ENCODE measurements at places on chromosomes 2 and 18. TPM values are rescaled to one million over a fixed set of nuclear protein-coding genes. Genes with fewer than 3 reads are reported as not detected.

GRCh38 chr2:173978447-173978846 lies 13.3 kb upstream of the SP3 start:
- no peak for DNase-seq

ARHGAP28 gene
- not detected for total RNA-seq

- DNase-seq, result no peak
These were observed 17.0 kb upstream of the PKDCC start for GRCh38 chr2:42030829-42031228.

- no peak for DNase-seq
These were observed 1038.3 kb upstream of the ACVR2A start for GRCh38 chr2:146806364-146807005.

DNA sequence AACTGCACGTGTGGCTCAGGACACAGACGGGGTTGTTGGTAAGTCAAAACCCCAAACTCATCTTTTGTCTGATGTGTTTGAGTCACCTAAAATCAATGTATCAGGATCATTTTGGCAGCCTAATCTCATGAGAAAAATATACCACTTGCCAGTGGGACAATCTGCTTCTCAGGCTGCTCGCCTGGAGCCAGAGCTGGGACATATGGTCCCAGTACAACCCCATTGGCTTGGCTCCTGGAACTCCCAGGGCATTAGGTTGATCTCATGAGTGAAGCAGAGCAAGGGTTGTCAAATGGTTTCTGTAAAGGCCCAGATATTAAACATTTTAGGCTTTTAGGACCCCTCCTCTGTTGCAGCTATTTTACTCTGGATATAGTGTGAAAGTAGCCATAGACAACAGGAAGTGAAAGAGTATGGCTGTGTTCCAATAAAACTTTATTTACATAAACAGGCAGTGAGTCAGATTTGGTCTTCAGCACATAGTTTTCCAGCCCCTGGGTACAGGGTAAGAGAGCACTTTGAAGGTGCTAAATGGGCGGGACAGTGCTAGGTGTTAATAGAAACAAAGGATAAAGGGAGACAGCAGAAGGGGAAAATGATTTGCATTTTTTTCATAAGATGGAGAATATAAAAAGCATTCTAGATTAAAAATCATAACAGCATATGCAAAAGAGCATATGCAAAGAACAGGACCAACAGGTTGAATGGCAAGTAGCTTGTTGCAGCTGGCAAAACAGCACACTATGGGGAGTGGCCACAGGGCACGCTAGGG lies 290.8 kb downstream of the KCNS3 start:
- no peak for DNase-seq

DNA sequence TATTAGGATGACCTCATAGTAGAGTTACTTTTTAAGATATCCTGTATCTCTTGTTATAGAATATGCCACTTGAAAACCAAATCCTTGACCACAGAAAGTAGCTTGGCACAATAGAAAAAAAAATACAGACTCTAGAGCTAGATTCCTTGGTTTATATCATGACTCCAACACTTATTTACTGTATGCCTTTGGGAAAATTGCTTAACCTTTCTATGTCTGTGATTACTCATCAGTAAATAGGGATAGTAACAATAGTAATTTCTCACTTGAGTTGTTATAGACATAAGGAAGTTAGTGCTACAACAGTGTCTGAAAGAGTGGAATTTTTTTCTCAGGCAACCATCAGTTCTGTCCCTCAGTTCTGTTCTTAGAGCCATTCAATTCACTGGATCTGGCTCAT lies 193.8 kb downstream of the GULP1 start:
- DNase-seq, result no peak

DNA sequence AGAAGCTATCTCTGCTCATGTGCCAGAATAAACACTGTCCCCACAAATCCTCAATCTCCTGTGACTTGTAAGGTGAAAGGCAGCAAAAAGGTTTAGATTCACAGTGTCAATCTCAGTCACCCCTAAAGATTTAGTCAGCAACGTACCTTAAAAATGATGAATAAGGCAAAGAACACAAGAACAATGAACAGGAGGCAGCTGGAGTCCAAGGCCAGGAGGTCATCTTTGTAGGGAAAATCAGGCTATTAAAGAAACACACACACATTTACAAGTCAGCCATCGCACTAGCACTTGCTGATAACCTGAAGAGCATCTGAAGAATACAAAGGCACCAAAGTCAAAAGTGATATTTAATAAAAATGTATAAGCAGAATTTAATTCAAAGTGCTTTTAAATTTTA lies 16.6 kb downstream of the LAPTM4A start:
- DNase-seq, result no peak

CLEC4F gene
- not detected for total RNA-seq

PAX3 gene
- not detected for total RNA-seq

DNA sequence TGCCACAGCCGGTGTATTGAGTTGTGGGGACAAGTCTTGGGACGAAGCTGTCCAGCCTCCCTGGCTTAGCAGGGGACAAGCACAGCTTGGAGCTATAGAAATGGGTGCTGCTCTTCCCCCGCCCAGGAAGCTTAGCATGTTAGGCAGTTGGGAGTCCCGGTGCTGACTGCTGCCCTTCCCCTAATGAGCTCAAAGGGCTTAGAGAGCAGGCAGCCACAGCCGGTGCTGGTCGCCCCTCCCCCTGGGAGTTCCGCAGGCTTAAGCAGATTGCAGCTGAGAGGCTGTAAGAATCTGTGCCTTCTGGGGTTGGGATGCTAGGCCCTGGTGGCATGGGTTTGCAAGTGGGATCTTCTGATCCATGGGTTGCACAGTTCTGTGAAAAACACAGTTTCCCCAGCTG lies 237.3 kb downstream of the DCDC2C start:
- no peak for DNase-seq

TLX2 gene
- not detected for total RNA-seq

GRCh38 chr18:37355772-37356171 lies 209.8 kb downstream of the CELF4 start:
- DNase-seq, result no peak

NFU1 gene
- total RNA-seq, result 38.2 TPM

DNA sequence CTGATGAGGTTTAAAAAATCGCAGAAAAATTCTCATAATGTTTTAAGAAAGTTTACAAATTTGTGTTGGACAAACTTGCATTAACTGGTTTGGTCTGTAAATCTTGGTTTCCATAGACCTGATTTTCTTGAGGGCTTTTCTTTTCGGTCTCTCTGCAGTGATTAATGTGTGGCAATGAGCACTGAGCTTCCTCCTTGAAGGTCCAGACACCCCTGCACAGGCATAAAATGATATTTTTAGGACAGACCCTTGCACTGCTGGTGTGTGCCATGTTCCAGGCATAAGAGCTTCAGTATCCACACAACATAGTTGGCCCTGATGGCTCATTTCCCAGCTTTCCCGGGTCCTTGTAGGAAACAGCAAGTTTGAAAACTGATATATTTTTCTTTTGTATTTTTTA lies 33.7 kb downstream of the MRPL33 start:
- DNase-seq, result no peak

KIAA2012 gene
- total RNA-seq, result not detected

DNA sequence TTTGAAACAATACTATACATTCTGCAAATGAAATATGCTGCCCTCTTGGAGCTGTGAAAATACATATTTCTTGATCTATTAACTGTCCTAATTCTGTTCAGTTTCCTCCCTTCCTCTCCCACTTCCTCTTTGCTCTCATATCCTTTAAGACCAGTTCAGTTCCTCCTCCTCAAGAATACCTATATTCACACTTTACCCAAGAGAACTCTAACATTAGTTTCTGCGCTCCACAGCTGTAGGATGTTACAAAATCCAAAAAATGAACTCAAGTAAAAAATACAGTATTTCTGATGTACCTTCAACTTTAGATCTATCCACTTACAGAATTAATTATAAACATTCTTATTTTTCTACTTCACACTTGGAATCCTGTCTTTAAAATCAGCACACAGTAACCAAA lies 5.4 kb downstream of the ITSN2 start:
- DNase-seq, result no peak

GRCh38 chr2:37573451-37574388 lies 97.7 kb downstream of the CDC42EP3 start:
- no peak for DNase-seq

- DNase-seq, result no peak
These were observed 22.8 kb downstream of the TRABD2A start for GRCh38 chr2:84858123-84858522.

GRCh38 chr2:66438891-66439811 lies 4.2 kb downstream of the MEIS1 start:
- no peak for DNase-seq

DNA sequence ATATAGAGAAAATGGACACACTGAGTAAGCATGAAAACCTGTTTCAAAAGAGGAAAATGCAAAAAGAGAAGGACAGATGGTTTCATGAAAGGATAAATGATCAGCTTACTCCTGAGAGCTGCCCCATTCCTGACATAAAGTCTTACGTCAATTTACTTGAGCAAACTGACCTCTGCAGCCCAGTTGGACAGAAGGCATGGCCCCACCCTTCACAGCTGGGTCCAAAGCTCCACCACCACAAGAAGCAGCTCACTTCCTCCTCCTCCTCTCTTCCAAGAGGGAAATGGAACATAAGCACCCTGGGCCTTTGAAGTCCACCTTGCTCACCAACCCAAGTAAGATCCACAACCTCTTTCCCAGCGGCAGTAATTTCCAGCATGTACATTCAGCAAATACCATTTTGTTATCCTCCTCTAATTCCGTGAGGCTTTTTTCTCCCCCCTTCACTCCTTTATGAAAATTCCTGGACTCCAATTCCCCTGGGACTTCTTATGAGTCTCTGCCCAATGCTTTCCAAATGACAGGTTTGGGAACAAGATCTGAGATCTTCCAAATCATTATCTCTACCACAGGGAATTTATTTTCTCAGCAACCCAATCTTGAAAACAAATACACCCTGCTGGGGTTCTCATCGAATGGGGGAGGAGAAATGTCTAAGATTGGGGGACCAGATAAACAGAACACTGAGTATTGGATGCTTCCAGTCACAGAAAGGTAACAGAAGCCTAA lies 10.1 kb downstream of the COL4A4 start:
- DNase-seq, result no peak

GRCh38 chr18:10476338-10476791 lies 21.9 kb downstream of the APCDD1 start:
- DNase-seq, result no peak

- no peak for DNase-seq
These were observed 24.6 kb downstream of the CD302 start for GRCh38 chr2:159773426-159773825.

ST8SIA5 gene
- 0.54 TPM for total RNA-seq

KIF5C gene
- 6.5 TPM for total RNA-seq

GRCh38 chr2:174121175-174121574 lies 127.2 kb downstream of the OLA1 start:
- DNase-seq, result peak; percentile 95

DNA sequence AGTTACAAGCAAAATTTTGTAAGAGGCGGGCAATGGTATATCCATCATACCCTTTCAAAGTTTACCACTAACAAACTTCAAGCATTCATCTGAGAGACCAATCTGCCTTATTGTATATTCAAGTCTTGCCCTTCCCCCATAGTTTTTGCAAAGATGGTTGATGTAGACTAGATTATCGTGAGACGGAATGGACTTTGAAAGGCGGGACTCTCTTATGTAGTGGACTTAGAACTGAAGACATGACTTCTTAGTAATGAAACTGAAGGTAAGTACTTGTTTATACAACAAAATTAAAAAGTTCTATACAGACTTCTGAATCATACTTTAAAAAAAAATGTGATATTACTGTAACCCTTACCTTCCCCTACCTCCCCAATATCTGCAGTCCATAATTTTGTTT lies 10.4 kb downstream of the AP1S3 start:
- no peak for DNase-seq

DNA sequence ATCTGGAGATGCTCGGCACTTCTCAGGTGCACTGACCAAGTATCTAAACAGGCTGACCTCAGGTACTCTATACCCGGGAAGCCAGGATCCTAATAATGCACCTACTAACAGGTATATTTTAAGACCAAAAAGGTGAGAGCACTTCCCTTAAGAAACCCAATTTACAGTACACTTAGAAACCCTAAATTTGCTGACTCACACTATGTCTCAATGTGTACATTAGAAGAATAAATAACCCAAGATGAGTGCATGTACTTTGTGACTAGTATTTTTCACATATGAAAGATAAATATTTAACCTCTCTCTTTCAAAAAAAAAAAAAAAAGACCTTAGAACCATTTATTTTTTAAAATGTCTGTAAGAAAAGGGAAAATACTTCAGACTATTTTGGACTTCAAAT lies 118.8 kb downstream of the ZNF516 start:
- DNase-seq, result no peak

DNA sequence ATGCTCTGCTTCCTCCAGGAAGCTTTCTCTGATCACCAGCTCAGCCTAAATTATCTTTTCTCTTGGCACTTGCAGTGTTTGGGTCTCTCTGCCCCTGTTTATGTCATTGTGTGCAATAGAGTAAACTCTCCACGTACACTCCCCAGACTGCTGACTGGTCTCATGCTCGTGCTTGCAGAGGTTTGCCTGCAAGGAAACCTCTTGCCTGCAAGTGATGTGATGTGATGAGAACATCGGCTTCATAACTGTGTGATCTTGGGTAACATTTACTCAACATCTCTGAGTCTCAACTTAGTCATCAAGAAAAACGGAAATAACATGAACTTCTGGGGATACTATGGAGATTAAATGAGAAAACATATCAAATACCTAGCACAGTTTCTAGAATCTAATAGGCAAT lies 92.3 kb downstream of the BIN1 start:
- DNase-seq, result no peak

- DNase-seq, result no peak
These were observed 1.8 kb upstream of the KLHL41 start for GRCh38 chr2:169507698-169508097.

DNA sequence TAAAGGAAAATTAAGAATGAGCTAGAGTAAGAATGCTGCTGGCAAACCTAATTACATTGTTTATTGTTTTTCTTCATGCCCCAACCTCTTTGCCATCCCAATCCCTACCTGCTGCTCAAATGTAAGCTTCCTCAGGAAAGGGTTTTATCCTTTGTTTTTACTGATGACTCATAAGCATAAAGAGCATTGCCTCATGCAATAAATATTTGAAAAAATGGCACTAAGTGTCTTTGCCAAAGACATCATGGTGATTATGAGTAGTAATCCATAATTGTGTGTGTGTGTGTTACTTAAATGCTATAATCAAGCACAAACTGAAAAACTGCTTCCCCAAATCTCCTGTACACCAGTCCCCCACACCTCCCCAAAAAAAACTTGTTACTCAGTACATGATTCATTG lies 53.4 kb downstream of the DNER start:
- DNase-seq, result peak; percentile 10

HJURP gene
- 64.1 TPM for total RNA-seq

All from HCT116 (cell line).